ENCODE measurements at places on chromosomes 1 and 21.

DNA sequence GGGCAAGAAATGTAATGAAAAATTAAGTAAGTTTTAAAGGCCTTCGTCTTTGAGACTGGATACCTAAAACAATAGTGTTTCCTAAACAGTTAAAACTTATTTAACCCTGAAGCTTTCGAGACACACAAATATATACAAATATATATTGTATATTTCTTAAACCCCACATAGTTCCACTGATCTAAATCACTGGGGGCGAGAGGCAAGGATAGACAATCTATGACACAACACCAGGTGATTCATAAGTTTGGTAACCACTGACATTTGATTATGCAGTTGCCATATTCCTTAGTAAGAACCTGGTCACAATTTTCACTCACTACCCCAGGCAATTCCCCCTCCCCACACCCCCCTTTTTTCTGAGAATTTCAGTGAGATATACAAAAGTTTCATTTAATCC, 55.3 kb upstream of the BOLA1 start:
- no peak for DNase-seq

GRCh38 chr1:173415905-173416450, 61.2 kb upstream of the PRDX6 start:
- no peak for DNase-seq

DNA sequence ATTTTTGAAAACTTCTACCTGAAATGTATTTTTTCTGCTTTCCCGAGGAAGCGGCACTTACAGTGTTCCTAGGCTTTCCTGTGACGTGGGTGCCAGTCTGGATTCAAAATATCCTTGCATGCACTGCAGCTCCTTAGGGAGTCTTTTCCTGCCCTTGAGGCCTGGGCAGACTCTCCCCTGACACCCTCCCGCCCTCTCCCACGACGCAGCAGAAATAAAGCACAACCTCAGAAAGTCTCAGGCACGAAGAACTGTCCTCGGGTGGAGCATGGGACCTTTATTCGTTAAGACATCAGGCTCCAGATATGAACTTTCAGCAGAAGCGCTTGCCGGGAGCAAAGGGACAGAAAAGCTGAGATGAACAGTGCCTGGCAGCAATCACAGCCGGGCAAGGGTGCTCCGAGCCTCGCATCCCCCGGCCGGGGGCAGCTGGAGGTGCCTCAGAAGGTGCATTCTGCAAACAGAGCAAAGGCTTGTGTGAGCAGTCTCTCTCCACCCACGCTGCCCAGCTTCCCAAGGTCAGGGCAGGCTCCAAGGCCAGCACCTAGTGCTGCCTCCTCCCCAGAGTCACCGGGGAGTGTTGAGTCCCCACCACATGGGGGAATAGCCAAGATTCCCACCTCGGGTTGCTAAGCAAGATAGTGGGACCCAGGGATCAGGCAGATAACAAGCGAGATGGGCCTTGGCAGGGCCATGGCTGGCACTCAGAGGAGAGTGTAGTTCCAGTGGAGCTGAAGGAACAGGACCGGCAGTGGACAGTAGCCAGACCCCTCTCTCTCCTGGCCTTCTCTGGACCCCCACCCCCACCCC, 3.2 kb downstream of the TFF3 start:
- no peak for DNase-seq

- DNase-seq = no peak
Observed at GRCh38 chr1:84883286-84883685, 9.7 kb downstream of the LPAR3 start.

- DNase-seq = no peak
Observed at GRCh38 chr1:205595861-205596260, 36.0 kb downstream of the ELK4 start.

GRCh38 chr21:45390831-45391742, 13.9 kb upstream of the COL18A1 start:
- DNase-seq = peak; percentile 13

DNA sequence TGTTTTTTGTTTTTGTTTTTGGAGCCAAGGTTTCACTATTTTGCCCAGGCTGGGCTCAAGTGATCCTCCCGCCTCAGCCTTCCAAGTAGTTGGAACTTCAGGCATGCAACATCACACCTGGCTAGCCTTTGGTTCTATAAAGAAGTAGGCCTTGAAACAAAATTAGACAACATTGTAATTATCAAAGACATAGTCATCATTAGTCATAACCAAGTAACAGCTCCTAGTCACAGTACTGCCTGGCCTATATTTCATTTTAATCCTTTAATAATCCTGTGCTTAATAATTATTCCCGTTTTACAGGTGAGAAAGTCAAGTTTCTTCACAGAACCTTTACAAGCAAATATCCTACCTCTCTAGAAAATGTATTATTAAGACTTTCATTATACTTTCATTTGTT, 52.3 kb upstream of the TBX15 start:
- DNase-seq = no peak

DNA sequence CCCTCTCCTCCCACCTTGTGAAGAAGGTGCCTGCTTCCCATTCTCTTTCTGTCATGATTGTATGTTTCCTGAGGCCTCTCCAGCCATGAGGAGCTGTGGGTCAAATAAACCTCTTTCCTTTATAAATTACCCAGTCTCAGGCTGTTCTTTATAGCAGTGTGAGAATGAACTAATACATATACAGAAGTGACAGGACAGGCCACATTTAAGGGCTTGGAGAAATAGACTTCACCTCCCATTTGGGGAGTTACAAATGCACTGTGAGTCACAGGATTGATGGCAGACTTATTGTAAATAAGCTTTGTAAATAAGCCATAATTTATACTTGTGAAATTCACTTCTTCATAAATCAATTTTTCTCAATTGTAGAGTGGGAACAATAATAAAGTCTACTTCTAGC, 543.3 kb downstream of the LRRIQ3 start:
- DNase-seq = no peak

GRCh38 chr1:203025686-203026030, 633 bp upstream of the PPFIA4 start:
- no peak for DNase-seq

DNA sequence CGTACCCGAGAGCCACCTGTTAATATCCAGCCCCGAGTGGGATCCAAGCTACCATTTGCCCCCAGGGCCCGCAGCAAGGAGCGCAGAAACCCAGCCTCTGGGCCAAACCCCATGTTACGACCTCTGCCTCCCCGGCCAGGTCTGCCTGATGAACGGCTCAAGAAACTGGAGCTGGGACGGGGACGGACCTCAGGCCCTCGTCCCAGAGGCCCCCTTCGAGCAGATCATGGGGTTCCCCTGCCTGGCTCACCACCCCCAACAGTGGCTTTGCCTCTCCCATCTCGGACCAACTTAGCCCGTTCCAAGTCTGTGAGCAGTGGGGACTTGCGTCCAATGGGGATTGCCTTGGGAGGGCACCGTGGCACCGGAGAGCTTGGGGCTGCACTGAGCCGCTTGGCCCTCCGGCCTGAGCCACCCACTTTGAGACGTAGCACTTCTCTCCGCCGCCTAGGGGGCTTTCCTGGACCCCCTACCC, 1.4 kb downstream of the USP21 start:
- DNase-seq = no peak

DNA sequence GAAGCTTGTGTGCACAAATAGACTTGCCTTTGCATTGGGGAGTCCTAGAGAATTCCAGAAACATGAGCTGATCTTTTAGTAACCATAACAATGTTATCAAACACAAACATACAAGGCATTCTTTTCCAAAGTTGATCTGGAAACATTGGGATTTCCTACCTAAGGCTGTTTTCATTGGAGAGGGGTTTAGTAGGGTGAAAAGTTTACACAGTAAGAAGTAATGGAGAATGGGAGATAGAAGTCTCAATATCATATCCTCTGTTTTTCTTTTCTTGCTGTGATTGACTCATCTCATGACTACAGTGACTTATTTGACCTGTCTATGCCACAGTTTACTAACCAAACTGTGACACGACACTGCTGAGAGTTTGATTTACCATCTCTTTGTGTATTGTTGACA, 65.6 kb upstream of the PLA2G4A start:
- DNase-seq = no peak

GRCh38 chr1:240234485-240235210, 143.0 kb downstream of the FMN2 start:
- DNase-seq = no peak

- DNase-seq = no peak
Observed at GRCh38 chr1:235297579-235297978, 30.4 kb downstream of the ARID4B start.

GRCh38 chr1:88375977-88376376, 308.1 kb upstream of the PKN2 start:
- DNase-seq = no peak

DNA sequence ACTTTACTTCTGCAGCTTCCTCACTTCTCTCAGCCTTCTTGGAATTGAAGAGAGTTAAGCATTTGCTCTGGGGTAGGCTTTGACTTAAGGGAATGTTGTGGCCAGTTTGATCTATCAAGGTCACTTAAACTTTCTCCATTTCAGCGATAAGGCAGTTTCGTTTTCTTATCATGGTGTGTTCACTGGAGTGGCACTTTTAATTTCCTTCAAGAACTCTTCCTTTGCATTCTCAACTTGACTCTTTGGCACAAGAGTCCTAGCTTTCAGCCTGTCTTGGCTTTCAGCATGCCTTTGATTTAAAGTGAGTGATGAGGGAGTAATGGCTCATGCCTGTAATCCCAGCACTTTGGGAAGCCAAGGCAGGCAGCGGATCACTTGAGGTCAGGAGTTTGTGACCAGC, 38.7 kb downstream of the HS2ST1 start:
- no peak for DNase-seq

DNA sequence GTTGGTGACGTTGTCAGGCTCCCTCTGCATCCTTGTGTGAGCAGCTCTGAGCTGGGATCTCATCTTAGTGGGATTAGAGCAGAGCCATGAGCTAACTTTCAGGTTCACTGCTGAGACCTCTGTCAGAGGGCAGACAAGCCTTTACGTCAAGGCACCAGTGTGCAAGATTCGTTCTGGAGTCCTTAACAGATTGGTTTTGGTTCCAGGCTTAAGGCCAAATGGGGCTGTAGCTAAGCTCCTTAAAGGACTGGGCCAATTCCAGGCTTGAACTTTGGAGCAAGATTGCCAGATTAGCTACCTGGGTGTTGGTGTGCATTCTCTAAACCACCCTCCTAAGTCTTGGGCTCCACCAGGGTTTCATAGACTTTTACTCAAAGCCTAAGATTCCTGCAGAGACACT, 52.6 kb upstream of the PDC start:
- DNase-seq = no peak

DNA sequence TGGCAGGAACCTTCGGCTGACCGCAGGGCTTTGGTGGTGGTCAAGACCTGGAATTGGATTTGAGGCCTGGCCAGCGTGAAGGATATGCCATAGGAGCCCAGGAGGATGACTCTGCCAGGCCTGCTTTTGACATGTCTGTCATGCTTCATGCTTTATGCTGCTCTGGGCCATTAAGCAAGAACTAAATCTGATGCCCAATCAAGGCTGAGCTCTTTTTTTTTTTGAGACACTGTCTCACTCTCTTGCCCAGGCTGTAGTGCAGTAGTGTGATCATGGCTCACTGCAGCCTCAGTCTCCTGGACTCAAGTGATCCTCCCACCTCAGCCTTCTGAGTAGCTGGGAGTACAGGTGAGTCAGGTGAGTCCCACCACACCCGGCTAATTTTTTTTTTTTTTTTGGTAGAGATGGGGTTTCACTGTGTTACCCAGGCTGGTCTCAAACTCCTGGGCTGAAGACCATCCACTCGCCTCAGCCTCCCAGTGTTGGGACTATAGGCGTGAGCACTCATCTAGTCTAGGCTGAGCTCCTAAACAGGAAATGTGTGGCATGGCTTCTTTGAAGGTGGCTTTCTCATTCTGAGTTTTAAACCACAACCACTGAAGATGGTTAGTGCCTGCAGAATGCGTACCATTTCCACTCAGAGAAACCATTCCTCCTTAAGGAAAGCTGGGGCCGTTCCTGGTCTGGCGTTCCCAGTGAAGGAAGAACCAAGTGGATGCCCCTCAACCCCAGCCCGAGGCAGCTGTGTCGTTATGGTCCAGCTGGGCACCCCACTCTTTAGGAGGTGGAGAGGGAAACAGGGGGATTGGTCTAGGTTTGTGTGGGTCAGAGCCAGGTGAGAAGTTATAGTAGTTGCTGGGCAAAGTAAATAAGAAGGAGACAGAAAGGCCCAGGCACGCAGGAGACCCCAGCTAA, 34.2 kb upstream of the ATP5PO start:
- DNase-seq = peak; percentile 64

GRCh38 chr1:108560189-108560873, 431 bp downstream of the EEIG2 start:
- no peak for DNase-seq

- DNase-seq = no peak
Observed at GRCh38 chr1:158689110-158689509, 2.6 kb upstream of the SPTA1 start.

Data from CD4-positive, alpha-beta T cell treated with Interleukin-15 for 1 hour (primary cell).